CD4-positive, alpha-beta T cell treated with Interleukin-4 for 4 hours (primary cell): ENCODE measurements at places on chromosomes 16 and 17.

DNA sequence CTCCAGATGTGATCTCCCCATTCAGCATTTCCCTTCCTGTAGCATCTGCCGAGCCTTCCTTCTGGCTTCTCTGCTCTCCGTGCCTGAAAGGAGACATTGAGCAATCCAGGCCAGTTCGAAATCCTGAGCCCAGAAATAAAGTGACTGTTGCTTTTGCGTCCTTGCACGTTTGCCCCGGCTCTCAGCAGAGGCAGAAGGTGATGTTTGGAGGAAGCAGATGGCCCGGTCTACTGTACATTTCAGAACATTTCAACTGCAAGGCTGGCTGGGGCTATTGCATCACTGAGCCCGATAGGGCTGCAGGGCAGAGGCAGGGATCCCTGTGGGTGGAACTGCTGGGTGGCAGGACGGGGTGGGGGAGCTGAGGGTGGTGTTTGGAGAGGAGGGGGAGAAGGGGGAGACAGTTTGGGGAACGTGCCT, 29.4 kb downstream of the IRF8 start:
- no peak for DNase-seq

- no peak for DNase-seq
These were observed 185.5 kb upstream of the NLRP1 start for GRCh38 chr17:5769593-5770354.

DNA sequence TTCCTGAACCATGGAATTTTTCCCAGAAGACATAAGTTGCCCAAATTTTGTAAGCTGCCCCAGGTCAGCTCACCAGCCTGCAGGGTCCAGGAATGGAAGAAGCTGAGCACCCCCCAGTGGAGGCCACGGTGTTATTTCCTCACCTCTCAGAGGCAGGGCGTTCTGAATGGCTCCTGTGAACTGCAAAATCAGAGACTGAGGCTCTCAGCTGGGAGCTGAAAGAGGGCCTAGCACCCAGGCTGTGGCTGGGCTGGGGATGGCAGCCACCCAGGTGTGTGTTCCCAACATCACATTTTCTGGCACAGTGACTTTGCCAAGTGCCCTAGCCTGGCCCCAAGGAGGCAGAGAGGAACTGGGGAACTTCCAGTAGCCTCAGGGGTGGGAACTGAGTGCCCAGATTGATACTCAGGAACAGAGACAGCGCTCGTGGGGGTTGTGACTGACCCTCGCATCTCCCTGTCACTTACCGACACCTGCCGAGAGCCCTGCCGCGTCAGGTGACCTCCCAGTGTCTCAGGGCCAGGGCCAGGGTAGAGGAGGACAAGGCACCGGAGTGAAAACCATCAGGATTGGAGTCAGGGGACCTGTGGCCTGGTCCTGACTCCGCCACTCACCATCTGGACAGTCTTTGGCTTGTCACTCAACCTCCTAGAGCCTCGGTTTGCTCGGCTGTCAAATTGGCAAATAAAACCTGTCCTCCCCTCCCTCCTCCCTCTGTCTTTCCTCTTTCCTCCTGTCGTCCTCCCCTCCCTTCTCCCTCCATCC, 11.3 kb downstream of the CACNG4 start:
- DNase-seq: no peak

GRCh38 chr16:79628501-79628975, 28.0 kb upstream of the MAF start:
- DNase-seq: peak; percentile 84

DNA sequence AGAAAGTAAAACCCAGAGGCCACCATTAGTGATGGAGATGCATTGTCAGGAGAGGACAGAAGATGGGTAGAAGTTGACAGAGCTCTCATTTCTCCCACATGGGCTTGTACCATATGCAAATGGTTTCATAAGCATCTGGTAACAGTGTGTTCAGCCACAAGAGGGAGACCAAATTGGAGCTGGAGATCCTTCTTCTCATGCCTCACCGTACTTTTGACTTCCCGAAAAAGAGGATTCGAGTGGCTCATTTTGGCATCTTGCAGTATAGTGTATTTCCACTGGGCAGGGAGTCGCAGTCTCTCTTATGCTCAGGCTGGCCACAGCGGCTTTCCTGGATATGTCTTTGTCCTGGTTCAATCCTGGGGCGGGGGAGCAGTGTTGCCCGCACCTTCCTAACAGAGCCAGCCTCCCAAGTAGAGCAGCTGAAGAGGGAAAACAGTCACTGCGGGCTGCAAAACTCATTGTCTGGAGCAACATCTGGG, 23.8 kb downstream of the TBC1D3B start:
- DNase-seq: no peak

DNA sequence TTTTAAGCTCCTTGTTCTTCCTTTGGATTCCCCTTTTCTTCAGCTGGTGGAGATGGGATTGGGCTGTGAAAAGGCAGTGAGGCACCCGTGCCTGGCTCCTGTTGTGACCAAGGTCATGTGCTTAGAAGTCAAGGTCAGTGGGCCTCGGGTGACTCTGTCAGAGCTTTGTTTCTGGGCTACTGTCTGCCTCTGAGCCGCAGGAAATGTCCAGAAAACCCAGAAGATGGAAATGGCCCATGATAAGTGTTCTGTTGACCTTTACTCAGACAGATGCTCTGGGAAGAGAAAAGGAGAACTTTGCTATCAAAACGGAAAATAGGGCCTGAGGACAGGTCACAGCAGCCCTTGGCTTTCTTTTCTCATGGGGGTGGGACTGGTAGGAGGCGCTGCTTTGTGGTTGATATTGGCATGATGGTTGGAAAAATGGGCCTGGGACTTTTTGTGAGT, 2.9 kb downstream of the ABCC1 start:
- no peak for DNase-seq

DNA sequence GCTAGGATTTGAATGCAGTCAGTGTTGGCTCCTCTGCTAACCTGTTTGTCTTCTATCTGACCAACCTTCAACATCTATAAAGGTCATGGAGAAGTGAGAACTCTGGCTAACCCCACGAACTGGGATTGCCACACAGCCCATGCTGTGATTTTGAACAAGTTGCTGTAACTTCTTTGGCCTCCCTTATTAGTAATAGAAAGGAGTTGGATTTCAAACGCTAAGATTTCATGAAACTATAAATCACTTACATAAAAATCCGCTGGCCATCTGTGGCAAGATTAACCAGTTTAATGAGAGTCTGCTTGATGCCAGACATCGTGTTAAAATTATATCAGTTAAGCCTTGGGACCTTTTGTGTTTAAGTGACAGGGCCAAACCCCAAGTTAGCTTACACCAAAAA, 53.4 kb downstream of the HSD17B2 start:
- DNase-seq: no peak

GRCh38 chr17:43352579-43353331, 46.0 kb upstream of the ARL4D start:
- DNase-seq: no peak

- no peak for DNase-seq
These were observed 132.6 kb upstream of the NOL11 start for GRCh38 chr17:67585077-67585602.

DNA sequence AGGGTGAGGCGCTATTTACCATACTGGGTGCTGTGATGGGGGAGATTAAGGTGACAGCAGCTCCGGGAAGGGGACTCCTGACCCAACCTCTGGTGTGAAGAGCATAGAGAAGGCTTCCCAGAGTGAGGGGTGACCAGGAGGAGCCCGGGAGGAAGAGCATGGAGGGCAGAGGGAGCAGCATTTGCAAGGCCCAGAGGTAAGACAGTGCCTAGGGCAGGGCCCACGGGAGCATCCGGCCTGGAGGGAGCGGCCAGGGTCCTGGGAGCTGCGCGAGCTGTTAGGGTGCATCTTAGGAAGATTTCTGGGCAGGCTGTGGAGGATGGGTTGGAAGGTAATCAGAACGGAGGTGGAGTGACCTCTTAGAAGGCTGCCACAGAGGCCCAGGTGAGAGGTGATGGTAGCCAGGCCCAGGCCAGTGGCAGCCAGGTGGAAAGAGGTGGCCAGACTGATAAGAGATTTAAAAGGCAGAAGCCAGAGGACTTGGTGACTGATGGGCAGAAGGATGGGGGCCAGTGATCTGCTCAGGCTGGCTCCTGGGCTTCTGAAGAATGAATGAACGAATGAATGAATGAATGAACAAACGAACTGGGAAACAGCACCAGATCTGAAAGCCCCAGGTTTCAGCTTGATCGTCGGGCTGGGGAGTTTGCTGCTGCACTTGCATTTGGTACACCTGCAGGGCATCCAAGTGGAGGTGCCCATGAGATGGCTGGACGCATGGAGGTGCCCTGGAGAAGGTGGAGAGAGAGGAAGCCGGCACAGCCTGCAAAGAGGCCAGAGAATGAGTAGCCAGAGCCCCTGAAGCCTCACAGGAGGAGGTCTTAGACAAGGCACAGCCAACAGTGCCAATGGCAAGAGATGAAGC, 13.0 kb upstream of the TMEM92 start:
- DNase-seq: no peak

GRCh38 chr16:65787921-65788320, 578.6 kb upstream of the CDH5 start:
- DNase-seq: no peak

DNA sequence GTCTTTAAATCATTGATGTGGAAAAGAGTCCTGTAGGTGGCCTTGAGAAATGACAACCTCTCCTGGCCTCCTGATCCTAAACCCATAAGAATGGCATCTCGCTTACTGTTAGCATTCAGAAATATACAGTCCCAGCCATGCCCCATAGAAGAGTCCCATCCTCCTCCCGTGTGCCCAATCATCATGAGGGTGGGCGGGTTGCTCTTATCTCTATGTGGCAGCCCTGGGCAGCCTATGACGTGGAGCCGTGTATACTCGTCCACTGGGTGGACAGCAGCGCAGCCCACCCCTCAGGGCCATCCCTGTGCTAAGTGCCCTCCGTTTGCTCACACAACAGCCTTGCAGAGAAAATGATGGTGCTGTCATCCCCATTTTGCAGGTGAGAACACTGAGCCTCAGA, 105.3 kb downstream of the AMFR start:
- no peak for DNase-seq

DNA sequence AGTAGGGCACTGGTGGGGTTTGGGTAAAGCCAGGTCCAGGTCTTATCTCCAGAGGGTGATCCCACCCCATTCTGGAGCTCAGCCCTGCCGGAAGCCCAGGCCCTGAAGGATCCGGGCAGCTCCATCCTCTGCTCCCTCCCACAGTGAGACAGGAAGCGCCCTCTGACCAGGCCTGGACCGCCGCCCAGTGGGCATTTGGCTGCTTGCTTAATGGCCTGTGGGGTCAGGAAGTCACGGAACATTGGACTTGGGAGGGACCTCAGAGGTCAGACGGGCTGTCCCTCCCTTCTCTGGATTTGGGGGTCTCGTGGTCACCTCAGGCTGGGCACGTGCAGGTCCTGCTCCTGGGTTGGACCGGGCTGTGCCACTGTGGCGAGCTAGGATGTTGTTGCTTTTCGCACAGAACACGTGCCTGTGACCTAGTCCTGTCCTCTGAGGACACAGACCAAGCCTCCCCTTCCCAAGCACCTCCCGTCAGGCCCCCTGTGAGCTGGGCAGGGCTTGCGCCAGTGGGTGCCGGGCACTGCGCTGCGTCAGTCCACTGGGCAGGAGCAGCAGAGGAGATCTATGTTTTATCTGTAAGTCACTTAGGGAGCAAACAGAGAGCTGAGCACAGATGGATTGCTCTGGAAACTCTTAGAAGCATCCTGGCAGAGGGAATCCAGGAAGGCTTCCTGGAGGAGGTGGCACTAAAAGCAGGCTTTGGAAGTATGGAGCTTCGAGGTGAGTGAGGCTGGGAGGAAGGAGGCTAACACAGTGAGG, 49.4 kb upstream of the GSE1 start:
- no peak for DNase-seq

- no peak for DNase-seq
These were observed 5.8 kb upstream of the MYCBPAP start for GRCh38 chr17:50502301-50502990.

DNA sequence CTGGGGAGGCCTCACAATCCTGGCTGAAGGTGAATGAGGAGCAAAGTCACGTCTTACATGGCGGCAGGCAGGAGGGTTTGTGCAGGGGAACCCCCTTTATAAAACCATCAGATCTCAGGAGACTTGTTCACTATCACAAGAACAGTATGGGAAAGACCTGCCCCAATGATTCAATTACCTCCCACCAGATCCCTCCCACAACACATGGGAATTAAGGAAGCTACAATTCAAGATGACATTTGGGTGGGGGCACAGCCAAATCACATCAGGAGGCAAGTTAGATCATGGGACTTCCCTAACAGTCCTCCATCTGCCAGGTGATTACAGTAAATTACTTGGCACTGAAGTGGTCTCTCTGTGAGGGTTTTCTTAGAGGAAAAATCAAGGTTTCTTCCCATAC, 5.3 kb downstream of the TMEM114 start:
- no peak for DNase-seq

GRCh38 chr16:54568906-54569807, 282.6 kb upstream of the IRX3 start:
- DNase-seq: no peak

GRCh38 chr17:74217037-74217730, 3.8 kb downstream of the TTYH2 start:
- DNase-seq: no peak

GRCh38 chr16:66357523-66357928, 9.0 kb upstream of the CDH5 start:
- DNase-seq: peak; percentile 38

DNA sequence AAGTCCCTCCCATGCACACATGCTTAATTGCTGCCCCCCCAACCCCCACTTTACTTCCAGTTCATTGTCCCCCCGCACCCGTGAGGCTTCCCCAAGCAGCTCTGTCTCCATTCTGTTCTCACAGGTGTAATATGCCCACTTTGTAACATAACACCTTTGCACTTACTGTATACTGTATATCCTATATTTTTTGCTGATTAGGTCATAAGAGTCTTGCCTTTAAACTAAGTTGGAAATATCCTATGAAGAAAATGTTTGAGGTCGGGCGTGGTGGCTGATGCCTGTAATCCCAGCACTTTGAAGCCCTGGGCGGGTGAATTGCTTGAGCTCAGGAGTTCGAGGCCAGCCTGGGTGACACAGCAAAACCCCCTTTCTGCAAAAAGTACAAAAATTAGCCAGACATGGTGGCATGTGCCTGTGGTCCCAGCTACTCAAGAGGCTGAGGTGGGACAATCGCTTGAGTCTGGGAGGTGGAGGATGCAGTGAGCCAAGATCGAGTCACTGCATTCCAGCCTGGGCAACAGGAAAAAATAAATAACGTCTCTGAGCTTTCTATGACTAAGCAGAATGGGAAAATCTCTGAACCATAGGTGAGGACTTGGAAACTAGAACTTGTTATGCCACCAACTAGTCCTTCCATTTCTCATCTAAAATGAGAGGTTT, 76.1 kb downstream of the TNRC6C start:
- no peak for DNase-seq

- peak; percentile 49 for DNase-seq
These were observed 95.0 kb downstream of the PLCG2 start for GRCh38 chr16:81873843-81874752.
